Hepatocyte (in vitro differentiated cells): ENCODE measurements at places on chromosomes 7 and 10. TPM values are rescaled to one million over a fixed set of nuclear protein-coding genes. Genes with fewer than 3 reads are reported as not detected.

DNA sequence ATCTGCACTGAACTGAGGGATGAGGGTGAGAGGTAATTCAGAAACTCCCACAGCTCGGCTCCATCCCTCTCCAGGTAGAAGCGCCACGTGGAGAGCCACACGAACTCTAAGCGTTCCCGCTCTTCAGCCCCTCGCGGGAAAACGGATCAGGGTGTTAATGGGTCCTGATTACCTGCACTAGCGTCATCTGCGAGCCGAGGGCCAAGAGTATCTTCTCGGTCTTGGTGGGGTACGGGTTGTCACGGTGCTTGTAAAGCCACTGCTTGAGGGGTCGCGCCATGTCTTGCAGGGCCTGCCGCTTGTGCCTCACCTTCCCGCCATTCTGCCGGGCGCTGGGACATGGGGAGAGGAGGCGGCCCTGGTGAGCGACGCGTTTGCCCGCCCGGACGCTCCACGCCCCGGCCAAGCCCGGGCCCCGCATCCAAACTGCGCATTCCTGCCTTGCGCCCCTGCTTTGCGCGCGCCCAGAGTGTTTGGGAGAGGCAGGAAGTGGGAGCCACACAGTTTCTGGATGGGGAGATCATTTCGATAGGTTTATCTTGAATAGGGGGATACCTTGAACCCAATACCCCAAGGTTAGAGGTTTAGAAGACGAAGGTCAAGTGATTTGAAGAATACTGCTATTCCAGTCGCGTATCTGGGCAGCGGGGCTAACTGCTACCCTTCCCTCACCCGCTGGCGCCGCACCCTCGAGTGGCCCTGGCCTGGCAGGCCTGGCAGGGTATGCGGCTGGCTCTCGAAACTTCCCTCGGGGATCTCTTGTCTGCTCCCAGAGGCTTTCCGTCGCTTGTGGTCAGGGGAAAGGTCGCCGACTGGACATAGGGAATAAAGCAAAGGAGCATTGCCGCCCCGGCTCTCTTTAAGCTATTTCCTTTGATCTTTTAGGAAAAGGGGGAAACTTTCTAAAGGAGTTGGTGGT, 4.2 kb downstream of the MKX start:
- peak; percentile 8 for DNase-seq
- peaks cover 38% of the 10 kb centered on the region for H3K4me1 ChIP-seq
- no peaks in the 10 kb centered on the region for H3K36me3 ChIP-seq
- no peak overlapping the region for H3K4me3 ChIP-seq
- no peak overlapping the region for H3K27ac ChIP-seq
- H3K27me3 ChIP-seq, result peaks cover 90% of the 10 kb centered on the region

GRCh38 chr7:124460056-124460450, 305.5 kb downstream of the GPR37 start:
- H3K36me3 ChIP-seq, result no peaks in the 10 kb centered on the region
- no peak overlapping the region for H3K27ac ChIP-seq
- no peaks in the 10 kb centered on the region for H3K4me1 ChIP-seq
- H3K27me3 ChIP-seq, result no peaks in the 10 kb centered on the region
- no peak for DNase-seq
- H3K4me3 ChIP-seq, result no peak overlapping the region

DNA sequence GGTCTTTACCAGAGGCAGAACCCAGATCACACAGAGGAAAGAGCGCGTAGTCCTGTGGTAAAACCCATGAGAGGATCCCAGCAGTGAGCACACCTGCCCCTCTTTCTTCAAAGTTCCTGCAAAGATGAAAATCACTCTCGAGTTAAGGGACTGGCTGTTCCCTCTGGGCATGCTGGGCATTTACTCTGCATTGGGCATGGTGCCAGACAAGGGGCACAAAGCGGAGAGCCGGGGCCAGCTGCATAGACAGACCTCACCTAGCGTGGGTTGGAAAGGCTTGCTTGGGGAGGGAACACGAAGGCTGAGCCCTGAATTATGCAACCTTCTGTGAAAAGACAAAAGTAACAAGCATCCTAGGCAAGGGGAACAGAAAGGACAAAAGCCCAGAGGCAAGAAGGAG, 120.0 kb upstream of the TCERG1L start:
- no peaks in the 10 kb centered on the region for H3K36me3 ChIP-seq
- H3K4me1 ChIP-seq, result no peaks in the 10 kb centered on the region
- H3K4me3 ChIP-seq, result no peak overlapping the region
- DNase-seq, result no peak

DNA sequence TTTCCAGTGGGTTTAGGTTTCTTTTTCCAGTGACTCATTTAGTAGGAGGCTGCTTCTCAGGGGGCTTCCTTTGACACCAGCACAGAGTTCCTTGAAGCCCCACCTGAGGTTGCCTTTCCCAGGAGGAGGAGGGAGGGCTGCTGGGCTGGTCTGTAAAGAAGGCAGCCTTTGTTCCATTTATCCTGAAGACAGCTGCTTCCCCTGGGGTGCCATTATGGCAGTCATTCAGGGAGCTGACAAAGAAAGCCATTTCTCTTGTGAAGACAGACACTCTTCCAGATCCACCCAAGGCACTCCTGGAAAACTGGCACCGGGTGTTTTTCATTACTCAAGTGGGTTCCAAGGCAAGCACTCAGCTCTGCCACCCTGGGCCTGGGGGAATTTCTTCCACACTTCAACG, 54.0 kb downstream of the MTURN start:
- H3K4me1 ChIP-seq, result no peaks in the 10 kb centered on the region
- no peak overlapping the region for H3K27ac ChIP-seq
- no peaks in the 10 kb centered on the region for H3K36me3 ChIP-seq
- no peak for DNase-seq

DNA sequence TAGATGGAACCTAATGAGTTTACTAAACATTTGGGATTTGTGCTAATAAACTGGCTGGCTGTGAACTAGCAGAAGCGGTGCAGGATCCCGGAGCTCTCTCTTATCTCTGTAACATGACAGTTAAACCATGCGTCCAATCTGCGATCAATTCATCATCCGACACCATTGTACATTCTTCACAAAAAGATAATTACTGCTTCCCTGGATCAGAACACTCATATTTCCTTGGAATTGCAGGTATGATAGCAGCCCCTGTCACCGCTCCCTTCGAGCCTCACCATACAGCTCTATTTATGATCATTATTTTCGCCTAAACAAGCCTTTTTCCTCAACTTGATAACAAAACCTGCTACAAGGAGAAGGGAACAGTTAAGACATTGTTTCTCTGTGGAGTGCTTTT, 18.5 kb downstream of the EBF3 start:
- H3K4me1 ChIP-seq, result no peaks in the 10 kb centered on the region
- DNase-seq, result no peak
- H3K27ac ChIP-seq, result peak overlapping the region; percentile 51
- no peak overlapping the region for H3K4me3 ChIP-seq
- H3K27me3 ChIP-seq, result no peaks in the 10 kb centered on the region

GRCh38 chr7:88344956-88345832, 38.5 kb upstream of the STEAP4 start:
- H3K27ac ChIP-seq, result no peak overlapping the region
- no peaks in the 10 kb centered on the region for H3K27me3 ChIP-seq
- no peak overlapping the region for H3K4me3 ChIP-seq

DNA sequence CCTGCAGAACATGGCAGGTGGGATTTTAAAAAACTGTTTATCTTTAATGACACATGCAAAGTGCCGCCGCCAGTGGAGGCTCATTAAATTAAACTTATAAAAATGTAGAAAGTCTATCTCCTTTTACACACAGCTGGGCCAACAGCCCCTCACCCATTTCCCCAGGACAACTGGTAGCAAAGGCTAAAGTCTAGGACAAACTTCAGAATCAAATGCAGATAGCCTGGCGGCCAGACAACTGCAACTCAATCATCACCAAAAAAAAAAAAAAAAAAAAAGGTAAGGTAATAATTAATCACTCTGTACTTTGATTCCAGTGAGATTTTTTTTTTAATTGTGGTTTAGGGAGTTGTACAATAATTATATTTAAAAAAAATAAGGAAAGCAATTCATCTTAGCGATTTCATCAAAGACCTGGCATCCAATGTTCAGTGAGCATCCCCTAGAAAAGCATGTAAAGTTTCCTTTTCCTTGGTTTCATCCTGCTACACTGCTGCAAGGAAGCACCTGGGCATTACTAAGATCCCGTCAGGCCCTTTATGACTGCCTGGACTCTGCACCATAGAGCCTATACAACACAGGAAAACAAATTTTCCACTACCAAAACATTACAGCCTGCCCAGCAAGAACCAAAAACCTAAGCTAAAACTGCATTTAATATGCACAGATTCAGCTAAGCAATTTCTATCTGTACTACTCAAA, 98.5 kb downstream of the GRB10 start:
- peak overlapping the region; percentile 64 for H3K27ac ChIP-seq
- no peaks in the 10 kb centered on the region for H3K36me3 ChIP-seq
- no peaks in the 10 kb centered on the region for H3K27me3 ChIP-seq

DNA sequence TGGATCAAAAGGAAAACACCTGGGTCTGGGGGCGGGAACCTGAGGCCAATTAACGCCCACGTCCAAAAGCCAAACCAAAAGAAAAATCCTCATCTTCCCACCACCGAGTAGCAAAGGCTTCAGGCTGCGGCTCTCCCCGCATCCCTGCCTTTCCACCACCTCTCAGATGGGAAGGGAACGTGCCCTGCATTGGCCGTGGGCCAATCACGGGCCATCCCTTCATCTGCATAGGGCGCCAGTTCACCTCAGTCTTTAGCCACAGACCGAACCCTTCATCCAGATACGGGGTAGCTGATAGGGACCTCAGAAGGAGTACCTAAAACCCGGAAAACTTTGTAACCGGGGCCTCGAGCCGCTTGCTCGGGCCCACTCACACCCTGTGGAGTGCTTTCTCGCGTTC, 626 bp downstream of the PRPF18 start:
- no peaks in the 10 kb centered on the region for H3K36me3 ChIP-seq
- peak; percentile 40 for DNase-seq
- peaks cover 5% of the 10 kb centered on the region for H3K4me1 ChIP-seq
- H3K4me3 ChIP-seq, result peak overlapping the region; percentile 99
- no peak overlapping the region for H3K27ac ChIP-seq

- H3K4me1 ChIP-seq, result no peaks in the 10 kb centered on the region
- no peak overlapping the region for H3K27ac ChIP-seq
- no peaks in the 10 kb centered on the region for H3K27me3 ChIP-seq
- H3K36me3 ChIP-seq, result no peaks in the 10 kb centered on the region
- no peak for DNase-seq
- no peak overlapping the region for H3K4me3 ChIP-seq
These were observed 23.3 kb downstream of the ANKRD22 start for GRCh38 chr10:88828310-88828709.

- H3K4me3 ChIP-seq, result no peak overlapping the region
- H3K27ac ChIP-seq, result peak overlapping the region; percentile 32
- H3K36me3 ChIP-seq, result no peaks in the 10 kb centered on the region
- peaks cover 10% of the 10 kb centered on the region for H3K4me1 ChIP-seq
These were observed 431.8 kb downstream of the RPS24 start for GRCh38 chr10:78465431-78465830.

The MDFIC gene
- 14.5 and 18.5 TPM in 2 replicates for total RNA-seq
